ENCODE measurements at places on chromosomes 16 and 17. TPM values are rescaled to one million over a fixed set of nuclear protein-coding genes. Genes with fewer than 3 reads are reported as not detected.

The DNAI2 gene
- total RNA-seq = 1.4 TPM

The PRCD gene
- total RNA-seq = not detected

The ENO3 gene
- total RNA-seq = 56.2 TPM

The AOC3 gene
- total RNA-seq = 0.12 TPM

The PLSCR3 gene
- total RNA-seq = 160 TPM

The PRSS36 gene
- 2.0 TPM for total RNA-seq

Measured in activated naive CD4-positive, alpha-beta T cell treated with anti-CD3 and anti-CD28 coated beads, Interleukin-2, amount 10 ng/mL, durations not matched to agents 5 hours and 36 hours (primary cell).